Gastroesophageal sphincter (tissue), 4 donors: ENCODE measurements at places on chromosomes 2 and 18. TPM values are rescaled to one million over a fixed set of nuclear protein-coding genes. Genes with fewer than 3 reads are reported as not detected.
A peak's percentile ranks its signal among the peaks of the same experiment; 100 is the strongest.

- ATAC-seq, result no peak
These were observed 10.5 kb downstream of the SLC66A2 start for GRCh38 chr18:79940814-79941472.

NT5C1B gene
- total RNA-seq, result 0.39 TPM

GRCh38 chr2:239890206-239890746, 134.9 kb downstream of the NDUFA10 start:
- ATAC-seq, result no peak

DNA sequence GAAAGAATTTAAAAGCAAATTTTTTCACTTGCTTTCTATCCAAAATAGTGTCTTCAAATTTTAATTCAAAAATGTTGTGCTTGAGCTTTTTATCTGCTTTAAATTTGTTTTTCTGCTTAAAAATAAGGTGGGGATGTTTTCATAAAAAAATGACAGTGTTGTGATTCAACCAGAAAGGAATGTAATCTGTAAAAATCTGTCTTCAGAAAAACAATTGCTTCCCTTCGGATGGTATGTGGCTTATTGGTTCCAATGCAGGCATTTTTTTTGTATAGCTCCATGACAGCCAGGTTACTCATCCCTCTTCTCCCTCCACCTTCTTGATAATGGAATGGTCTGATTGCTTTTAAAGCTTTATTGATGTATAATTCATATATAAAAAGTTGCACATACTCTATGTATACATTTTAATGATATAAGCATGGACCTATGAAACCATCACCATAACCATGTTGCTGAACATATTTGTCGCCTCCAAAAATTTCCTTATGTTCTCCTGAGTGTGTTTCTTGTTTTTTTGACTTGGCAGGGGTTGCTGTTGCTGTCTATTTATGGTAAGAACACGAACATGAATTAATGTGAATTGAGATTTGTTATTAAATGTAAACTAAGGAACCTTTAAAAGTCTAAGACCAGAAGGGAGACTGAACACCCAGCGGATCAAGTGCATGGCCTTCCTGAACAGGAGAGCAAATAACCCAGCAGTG, 363.7 kb upstream of the SPHKAP start:
- no peak for ATAC-seq

UBE2E3 gene
- total RNA-seq, result 40.0 TPM

RIT2 gene
- not detected for total RNA-seq

DNA sequence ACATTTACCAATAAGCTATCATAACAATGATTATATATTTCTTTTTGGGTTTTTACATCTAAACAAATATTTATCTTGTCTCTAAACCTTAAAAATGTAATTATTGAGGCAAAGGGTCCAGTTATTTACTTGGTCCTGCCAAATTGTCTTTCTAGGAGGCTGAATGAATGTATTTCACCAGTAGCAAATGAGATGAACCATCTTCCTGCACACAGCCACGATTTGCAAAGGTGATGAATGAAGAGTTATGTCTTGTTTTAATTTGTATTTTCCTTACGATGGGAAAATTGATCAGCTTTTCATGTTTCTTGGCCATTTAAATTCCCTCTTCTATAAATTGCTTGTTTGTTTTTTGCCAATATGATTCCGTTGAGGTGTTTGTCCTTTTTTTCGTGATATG, 1.4 kb downstream of the SP100 start:
- ATAC-seq, result no peak

- no peak for ATAC-seq
These were observed 167.3 kb downstream of the TMEM18 start for GRCh38 chr2:509888-510287.

DNA sequence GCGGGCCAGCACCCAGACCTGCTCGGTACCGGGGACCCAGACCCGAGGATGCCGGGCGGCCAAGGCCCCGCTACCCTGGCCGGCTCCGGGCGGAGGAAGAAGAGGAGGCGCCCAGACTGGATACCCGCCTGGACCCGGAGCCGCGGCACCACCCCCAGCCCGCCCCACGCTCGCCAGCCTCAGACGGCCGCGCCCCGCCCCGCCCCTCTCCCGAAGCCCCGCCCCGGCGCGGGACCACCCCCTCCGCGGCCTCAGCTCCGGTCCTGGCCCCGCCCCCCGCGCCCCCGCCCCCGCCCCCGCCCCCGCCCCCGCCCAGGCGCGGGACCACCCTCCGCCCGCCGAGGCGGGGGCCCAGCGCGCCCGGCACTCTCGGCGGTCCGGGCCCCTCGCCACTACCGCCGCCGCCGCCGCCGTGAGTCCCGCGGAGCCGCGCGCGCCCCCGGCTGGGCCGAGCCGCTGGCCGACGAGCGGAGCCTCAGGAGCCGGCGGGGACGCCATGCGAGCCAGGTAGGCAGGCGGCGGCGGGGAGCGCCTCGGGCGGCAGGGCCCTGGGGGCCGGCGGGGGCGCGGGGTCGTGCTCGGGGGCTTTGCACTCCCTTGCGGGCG, at the start of gene SH3BP4:
SH3BP4 (plus strand) TSS at position 354 of the 606 bp plus-strand sequence. CDS start 82,986 bp downstream, outside the sequence.
- ATAC-seq, result peak; percentile 87

DNA sequence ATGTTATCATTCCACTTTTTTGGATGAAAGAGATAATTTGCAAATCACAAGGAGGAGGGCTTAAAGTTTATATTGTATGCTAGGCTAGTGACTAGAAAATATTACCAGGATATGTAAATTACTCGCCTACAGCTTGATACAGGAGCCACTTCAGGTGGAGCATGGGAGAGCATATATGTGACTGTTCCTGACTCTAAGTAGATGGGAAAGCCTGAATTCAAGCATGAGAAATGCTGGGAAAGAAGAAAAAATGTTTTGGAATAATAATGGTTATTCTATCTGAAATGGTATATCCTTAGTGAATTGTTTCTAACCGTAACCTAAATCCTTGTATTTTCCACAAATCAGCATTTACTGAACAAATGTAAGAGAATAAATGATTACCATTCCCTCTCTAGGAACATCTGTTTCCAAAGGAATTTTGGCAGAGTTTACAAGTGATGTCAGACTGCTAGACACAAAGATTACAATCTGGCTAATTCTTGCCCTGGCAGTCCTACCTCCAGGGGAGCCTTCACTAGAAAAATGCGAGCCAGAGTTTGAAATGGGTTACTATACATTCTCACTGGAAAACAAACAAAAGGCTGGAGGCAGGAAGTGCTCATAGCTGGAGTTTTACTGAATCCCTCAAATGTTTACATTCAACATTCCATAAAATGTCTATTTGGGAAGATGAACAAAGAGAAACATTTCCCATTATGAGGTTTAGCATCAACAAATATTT, 129.4 kb upstream of the MAPRE2 start:
- ATAC-seq, result no peak
